SJCRH30 (cell line): ENCODE measurements at places on chromosomes 4 and X. TPM values are rescaled to one million over a fixed set of nuclear protein-coding genes. Genes with fewer than 3 reads are reported as not detected.

DNA sequence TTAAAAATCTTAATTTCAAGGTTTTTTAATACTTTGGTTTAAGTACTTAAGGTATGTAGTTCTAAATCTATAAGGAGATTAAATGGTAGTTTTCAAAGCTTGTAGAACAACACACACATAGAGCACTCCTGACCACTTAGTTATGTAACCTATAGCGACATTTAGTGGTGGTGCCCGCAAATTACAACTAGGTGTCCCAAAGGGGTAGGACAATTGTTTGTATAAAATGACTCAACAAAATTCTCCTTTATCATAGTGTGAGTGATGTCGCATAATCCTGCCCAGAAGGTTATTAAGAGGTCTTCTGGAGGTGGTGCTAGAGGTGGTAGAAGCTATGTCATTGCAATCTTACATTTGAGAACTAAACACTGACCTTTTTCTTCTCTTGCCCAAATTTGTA lies 373.0 kb upstream of the RASGEF1B start:
- peak; percentile 60 for DNase-seq

- no peak for DNase-seq
Observed at GRCh38 chrX:25202827-25203226, 187.1 kb upstream of the ARX start.

GRCh38 chr4:7390906-7391636 lies 43.7 kb downstream of the PSAPL1 start:
- DNase-seq: no peak

- DNase-seq: no peak
Observed at GRCh38 chrX:17595456-17596035, 141.7 kb upstream of the SCML1 start.

DNA sequence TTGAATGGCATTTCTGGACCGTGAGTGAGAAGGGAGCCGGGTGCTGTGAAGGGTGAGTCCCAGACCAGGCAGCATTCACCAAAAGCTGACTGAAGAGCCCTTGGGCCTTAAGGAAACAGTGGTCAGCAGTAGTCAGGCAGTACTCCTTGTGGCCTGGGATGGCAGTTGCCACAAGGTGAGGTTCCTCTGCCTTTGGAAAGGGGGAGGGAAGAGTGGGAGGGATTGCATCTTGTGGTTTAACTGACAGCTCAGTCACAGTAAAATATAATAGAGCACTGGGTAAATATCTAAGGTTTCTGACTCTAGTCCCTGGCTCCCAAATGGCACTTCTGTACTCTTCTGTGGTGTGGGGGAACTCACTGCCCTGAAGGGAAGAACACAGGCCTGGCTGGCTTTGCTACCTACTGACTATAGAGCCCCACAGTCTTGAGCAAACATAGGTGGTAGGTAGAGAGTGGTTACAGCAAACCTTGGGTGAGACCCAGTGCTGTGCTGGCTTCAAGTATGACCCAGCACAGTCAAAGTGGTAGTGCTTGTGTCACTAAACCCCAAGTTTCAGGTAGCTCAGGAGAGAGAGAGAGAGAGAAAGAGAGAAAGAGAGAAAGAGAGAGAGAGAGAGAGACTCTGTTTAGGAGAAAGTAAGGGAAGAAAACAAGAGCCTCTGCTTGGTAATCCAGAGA lies 154.2 kb downstream of the TEX11 start:
- DNase-seq: no peak

- DNase-seq: no peak
Observed at GRCh38 chr4:174808836-174809235, 20.2 kb downstream of the GLRA3 start.

DNA sequence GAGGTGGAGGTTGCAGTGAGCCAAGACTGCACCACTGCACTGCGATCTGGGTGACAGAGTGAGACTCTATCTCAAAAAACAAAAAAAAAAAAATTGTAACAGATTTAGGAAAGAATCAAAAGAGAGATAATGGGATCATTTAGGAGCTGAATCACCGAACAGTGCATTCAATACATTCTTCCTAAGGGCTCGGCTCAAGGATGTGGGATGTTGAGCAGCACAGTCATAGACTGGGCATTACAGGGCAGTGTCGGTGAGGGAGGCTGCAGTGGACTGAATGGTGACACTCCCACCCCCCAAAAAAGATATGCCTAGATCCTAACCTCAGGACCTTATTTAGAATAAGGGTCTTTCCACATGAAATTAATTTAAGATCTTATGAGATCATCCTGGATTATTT lies 70.0 kb downstream of the EVC2 start:
- no peak for DNase-seq

DNA sequence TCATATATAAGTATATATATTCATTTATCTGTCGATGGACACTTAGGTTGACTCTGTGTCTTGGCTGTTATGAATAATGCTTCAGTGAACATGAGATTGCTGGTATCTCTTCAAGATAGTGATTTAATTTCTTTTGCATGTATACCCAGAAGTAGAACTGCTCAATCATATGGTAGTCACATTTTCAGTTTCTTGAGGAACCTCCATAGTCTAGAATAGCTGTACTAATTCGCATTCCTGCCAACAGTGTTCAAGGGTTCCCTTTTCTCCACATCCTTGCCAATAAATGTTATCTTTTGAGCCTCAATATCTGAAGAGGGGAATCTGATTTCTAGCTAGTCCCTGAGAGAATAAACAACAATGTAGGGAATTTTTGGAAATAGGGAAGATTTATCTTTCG lies 32.4 kb upstream of the CCNG2 start:
- no peak for DNase-seq

GRCh38 chr4:86448871-86449270 lies 89.0 kb upstream of the MAPK10 start:
- peak; percentile 92 for DNase-seq

GRCh38 chr4:8346838-8347605 lies 77.5 kb downstream of the HTRA3 start:
- no peak for DNase-seq

DNA sequence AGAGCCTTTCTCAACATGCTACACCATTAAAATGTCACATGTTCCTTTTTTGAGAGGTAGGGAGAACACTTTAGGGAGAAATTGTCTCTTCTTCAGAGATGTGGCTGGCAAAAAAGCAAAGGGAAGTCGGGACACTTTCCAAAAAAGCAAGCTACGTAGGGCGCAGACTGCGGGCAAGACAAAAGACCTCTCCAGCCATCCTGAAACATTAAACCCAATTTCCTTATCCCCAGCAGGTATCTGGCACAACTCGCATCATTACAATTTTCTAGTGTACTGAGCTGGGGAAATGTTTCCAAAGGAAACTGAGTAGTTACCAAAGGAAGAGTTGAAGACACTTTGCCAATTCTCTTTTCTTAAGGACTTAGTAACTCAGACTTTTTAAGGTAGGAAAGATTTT lies 116.0 kb downstream of the PACRGL start:
- no peak for DNase-seq

DNA sequence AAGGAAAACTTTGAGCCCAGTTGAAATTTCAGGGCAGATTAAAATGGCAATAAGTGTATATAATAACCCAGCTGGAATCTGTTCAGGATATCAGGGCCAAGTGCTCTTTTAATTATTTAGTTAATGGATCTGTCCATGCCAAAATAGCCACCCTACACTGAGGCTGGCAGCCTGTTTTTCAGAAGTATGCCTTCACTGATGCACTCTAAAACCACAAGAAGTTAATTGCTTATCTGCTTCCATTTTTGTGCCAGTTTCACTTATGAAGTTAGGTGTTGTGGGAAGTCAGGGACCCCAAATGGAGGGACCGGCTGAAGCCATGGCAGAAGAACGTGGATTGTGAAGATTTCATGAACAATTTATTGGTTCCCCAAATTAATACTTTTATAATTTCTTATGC lies 960.3 kb downstream of the C4orf33 start:
- no peak for DNase-seq

GRCh38 chr4:7425591-7426468 lies 8.9 kb downstream of the PSAPL1 start:
- no peak for DNase-seq

DNA sequence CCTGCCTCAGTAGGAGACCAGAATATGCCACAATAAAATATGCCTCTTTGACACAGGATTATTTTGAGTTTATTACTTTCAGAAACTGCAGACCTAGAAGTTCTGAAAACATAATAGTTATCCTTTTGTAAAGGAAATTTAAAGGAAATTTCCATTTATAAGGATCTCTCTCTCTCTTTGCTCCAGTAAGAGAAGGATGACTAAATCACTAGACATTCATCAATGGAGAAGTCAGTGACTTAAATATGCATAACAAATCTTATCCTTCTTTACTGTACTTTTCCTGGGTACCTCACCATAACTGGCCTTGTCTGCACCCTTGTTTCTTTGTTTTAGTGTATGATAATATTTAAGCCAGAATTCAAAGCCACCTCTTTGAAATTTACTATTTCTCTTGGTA lies 28.3 kb upstream of the OPHN1 start:
- DNase-seq: no peak

DNA sequence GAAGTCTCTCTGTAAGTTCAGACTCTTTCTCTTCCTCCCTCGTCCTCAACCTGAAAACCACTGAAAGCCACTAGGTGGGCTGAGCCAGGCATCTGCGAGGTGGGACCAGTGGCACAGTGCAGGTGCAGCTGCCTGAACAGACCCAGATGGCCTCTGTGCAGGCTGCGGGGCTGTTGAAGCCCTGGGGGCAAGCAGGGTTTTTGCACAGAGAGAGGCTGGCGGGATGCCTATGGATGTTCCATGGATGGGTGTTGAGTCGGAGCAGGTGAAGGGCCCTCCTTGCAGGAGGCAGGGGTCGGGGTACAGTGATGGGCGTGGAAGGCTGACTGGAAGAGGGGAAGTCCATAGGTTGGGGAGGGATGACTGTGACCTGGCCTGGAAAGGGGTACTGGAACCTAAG lies 350.2 kb upstream of the FAT1 start:
- no peak for DNase-seq

GRCh38 chrX:53318766-53319353 lies 37.5 kb upstream of the IQSEC2 start:
- no peak for DNase-seq

DNA sequence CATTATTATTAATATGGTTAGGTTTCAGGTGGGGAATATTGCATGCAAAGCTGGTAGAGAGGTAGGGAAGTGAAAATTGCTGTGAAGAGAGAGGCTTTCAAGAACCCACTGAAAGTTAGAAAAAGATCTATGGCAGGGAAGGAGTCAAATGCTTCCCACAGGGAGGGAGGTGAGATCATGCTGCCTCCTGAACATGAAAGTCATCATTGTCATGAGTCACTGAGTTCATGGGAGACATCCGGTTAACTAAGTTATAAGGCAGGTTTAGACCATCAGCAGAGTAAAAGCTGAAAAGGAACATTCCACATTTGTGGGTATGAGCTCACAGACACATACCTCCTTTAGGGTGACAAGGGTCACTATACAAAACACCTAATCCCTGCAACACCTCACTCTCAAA lies 16.2 kb downstream of the GATB start:
- peak; percentile 13 for DNase-seq

GRCh38 chr4:164779811-164780216 lies 25.9 kb downstream of the SMIM31 start:
- DNase-seq: peak; percentile 8

GRCh38 chrX:2875798-2876399 lies 47.2 kb downstream of the GYG2 start:
- DNase-seq: peak; percentile 21

DNA sequence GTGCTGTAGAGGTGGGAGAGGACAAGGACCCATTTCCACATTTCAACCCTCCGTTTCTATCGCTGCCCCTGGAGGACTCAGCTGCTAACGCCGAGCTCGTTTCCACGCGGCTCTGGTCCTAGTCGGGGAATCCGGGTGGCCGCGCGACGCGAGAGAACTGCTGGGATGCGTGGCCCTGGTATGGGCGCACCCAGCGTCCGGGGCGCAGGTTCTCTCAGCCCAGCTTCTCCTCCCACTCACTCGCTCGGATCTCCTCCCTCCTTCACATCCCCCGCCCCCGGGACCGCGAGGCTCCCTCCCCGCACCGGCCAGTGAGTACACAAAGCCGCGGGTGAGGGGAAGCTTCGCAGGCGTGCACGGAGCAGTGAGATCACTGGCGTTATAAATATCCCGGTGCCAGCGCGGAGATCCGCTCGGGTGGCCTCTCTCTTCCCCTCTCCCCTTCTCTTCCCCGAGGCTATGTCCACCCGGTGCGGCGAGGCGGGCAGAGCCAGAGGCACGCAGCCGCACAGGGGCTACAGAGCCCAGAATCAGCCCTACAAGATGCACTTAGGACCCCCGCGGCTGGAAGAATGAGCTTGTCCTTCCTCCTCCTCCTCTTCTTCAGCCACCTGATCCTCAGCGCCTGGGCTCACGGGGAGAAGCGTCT lies at the start of gene FGF5:
Gene FGF5, plus strand, starts transcription at position 412 of the 649 bp plus-strand sequence. Its CDS starts 161 bp downstream, at position 573.
- DNase-seq: peak; percentile 81

GRCh38 chr4:24537025-24537424 lies 47.3 kb downstream of the DHX15 start:
- DNase-seq: no peak

DNA sequence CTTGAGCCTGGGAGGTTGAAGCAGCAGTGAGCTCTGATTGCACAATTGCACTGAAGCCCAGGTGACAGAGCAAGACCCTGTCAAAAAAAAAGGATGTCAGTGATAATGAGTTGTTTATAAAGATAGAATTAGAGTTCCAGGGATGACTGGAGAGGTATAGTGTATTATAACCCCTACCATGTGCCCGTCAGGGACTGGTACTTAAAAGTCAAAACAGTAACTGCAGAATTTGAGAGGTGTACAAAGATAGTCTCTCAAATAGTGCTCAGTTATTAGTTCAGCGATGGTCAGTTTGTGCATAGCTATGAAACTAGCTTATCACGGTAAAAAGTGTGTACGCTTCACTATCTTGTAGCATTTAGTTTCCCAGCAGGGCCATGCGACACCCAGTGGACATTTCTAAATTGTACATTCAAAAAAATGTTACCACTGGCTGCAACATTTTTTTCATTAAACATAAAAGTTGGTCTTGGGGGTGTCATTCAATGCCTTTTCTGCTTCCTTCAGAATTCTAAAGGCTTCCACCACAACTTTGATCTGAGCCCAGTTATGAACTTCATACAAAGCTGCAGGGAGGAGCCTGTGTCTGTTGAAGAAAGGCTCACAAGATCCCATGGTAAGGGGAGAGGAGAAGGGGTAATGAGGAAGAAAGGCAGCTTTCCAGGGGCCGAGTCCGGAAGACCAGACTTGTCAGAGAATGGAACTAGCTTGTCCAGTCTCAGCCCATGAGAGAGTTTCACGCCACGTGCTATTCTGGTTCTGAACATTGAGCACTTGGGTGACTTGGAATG lies 9.2 kb upstream of the GYG2 start:
- DNase-seq: peak; percentile 38

GRCh38 chr4:19508442-19508841 lies 743.3 kb upstream of the SLIT2 start:
- DNase-seq: no peak

SCD5 gene
- 78.1 and 86.0 TPM in 2 replicates for total RNA-seq

HSFX3 gene
- total RNA-seq: not detected in 2 replicates

ALG13 gene
- total RNA-seq: 96.9 and 114 TPM in 2 replicates

ZCCHC4 gene
- 19.1 and 20.6 TPM in 2 replicates for total RNA-seq

RAPGEF2 gene
- 17.9 and 18.5 TPM in 2 replicates for total RNA-seq

PCDH7 gene
- total RNA-seq: 135 and 150 TPM in 2 replicates

SSX2 gene
- not detected in 2 replicates for total RNA-seq

KLF8 gene
- not detected in 2 replicates for total RNA-seq

GATB gene
- total RNA-seq: 13.5 and 15.8 TPM in 2 replicates

TEX13B gene
- total RNA-seq: not detected in 2 replicates

MAGEA12 gene
- total RNA-seq: 0.66 and 1.6 TPM in 2 replicates

SPRY1 gene
- 38.5 and 42.6 TPM in 2 replicates for total RNA-seq

NEUROG2 gene
- 0.41 and 0.55 TPM in 2 replicates for total RNA-seq

PRSS12 gene
- 8.2 and 9.9 TPM in 2 replicates for total RNA-seq

C4orf36 gene
- total RNA-seq: 0.75 TPM in 1 of 2 replicates, not detected in the other
